ENCODE measurements at places on chromosomes 2 and 18. TPM values are rescaled to one million over a fixed set of nuclear protein-coding genes. Genes with fewer than 3 reads are reported as not detected.

The MYOM1 gene
- 0.98 TPM for total RNA-seq

The ABCB11 gene
- total RNA-seq: not detected

The CRYGC gene
- total RNA-seq: not detected

The CNGA3 gene
- total RNA-seq: not detected

The SERPINB4 gene
- not detected for total RNA-seq

The MYO7B gene
- total RNA-seq: not detected

The UGT1A10 gene
- total RNA-seq: not detected

The SPIRE1 gene
- 12.0 TPM for total RNA-seq

The LYG2 gene
- total RNA-seq: not detected

The CDH2 gene
- total RNA-seq: 1.4 TPM

The CTAGE1 gene
- total RNA-seq: not detected

DNA sequence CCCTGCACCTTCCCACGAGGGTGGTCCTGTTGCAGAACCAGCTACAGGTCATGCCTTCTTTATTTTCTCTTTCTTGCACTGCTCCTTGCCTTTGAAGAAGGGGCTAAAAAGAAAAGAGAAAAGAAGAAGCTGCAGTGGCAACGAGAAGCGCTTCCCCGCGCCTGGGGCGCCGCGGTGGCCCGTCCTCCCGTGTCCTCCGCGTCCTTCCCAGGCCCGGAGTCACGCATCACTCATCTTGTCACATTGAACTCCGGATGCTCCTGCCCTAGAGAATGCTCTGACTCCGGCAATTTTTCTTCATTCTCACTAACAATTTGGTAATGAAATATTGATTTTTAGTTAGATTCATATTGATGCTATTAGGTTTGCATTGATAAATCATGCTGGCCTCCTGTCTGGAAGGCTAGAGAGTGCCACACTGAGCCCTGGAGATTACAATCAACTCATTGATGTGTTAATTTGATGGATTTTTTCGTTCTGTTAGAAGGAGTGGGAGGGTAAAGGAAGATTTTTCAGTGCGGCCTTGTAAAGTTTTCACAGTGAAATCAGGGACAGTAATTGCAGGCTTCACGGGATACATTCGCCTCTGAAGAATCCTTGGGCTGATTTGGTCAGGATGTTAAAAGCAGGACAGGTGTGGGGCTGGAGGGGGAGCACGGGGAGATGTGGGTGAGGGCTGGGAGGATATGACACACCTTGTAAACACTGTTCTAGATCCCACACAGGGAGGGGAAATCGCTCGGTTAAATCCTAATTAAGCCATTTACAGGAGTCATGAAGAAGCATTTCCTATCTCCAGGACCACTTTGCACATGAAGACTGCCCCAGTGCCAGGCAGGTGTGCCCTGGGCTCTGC, 349.3 kb downstream of the ZNF516 start:
- H3K27me3 ChIP-seq: peaks cover under 1% of the 10 kb centered on the region
- H3K4me3 ChIP-seq: no peak overlapping the region
- no peaks in the 10 kb centered on the region for H3K4me1 ChIP-seq

- no peaks in the 10 kb centered on the region for H3K27me3 ChIP-seq
- no peaks in the 10 kb centered on the region for H3K36me3 ChIP-seq
- no peak overlapping the region for H3K27ac ChIP-seq
- H3K4me1 ChIP-seq: no peaks in the 10 kb centered on the region
Measured at GRCh38 chr2:128610496-128610895, 291.8 kb upstream of the HS6ST1 start.

- peaks cover 3% of the 10 kb centered on the region for H3K36me3 ChIP-seq
- H3K4me3 ChIP-seq: no peak overlapping the region
- no peaks in the 10 kb centered on the region for H3K4me1 ChIP-seq
Measured at GRCh38 chr18:29147944-29148343, 971.0 kb upstream of the CDH2 start.

- no peak overlapping the region for H3K27ac ChIP-seq
- H3K27me3 ChIP-seq: peaks cover 7% of the 10 kb centered on the region
- peak overlapping the region; percentile 26 for H3K4me3 ChIP-seq
- peaks cover 8% of the 10 kb centered on the region for H3K36me3 ChIP-seq
- no peak for DNase-seq
Measured at GRCh38 chr2:169736902-169737301, 3.3 kb downstream of the KLHL23 start.

- H3K4me3 ChIP-seq: peak overlapping the region; percentile 76
- no peak for DNase-seq
- no peaks in the 10 kb centered on the region for H3K36me3 ChIP-seq
- peaks cover 8% of the 10 kb centered on the region for H3K27me3 ChIP-seq
- no peak overlapping the region for H3K27ac ChIP-seq
- H3K4me1 ChIP-seq: peaks cover 19% of the 10 kb centered on the region
Measured at GRCh38 chr2:25674077-25674362, 643 bp upstream of the DTNB start.

DNA sequence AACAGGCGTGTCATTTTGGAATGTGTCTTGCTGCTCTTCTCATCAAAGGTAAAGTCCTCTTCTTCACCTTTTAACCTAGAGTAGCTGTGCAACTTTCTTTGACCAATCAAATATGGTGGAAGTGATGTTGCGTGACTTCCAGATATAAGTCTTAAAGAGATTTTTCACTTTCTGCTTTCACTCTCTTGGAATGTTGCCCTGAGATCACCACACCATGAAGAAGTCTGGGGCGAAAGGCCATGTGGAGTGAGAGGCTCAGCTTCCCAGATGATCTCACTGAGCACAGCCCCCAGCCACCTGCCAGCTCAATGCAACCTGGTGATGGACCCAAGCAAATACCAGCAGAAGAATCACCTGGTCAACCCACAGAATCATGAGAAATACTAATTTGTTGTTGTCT, 7.1 kb upstream of the GALNT3 start:
- H3K36me3 ChIP-seq: peaks cover 22% of the 10 kb centered on the region
- peaks cover 15% of the 10 kb centered on the region for H3K4me1 ChIP-seq
- DNase-seq: no peak
- no peak overlapping the region for H3K4me3 ChIP-seq

GRCh38 chr18:11989174-11989573, 7.9 kb downstream of the IMPA2 start:
- no peak overlapping the region for H3K4me3 ChIP-seq
- H3K36me3 ChIP-seq: no peaks in the 10 kb centered on the region
- H3K27ac ChIP-seq: no peak overlapping the region
- DNase-seq: no peak
- H3K4me1 ChIP-seq: peaks cover 7% of the 10 kb centered on the region

- H3K4me3 ChIP-seq: no peak overlapping the region
- no peaks in the 10 kb centered on the region for H3K36me3 ChIP-seq
- H3K27me3 ChIP-seq: no peaks in the 10 kb centered on the region
Measured at GRCh38 chr18:9418047-9418690, 57.1 kb upstream of the RALBP1 start.

- H3K4me1 ChIP-seq: peaks cover 14% of the 10 kb centered on the region
- H3K27ac ChIP-seq: no peak overlapping the region
- H3K36me3 ChIP-seq: peaks cover 9% of the 10 kb centered on the region
- peaks cover 9% of the 10 kb centered on the region for H3K27me3 ChIP-seq
- no peak for DNase-seq
- H3K4me3 ChIP-seq: no peak overlapping the region
Measured at GRCh38 chr2:196635156-196635555, 4.4 kb upstream of the CCDC150 start.

GRCh38 chr2:102100371-102101096, 42.0 kb upstream of the IL1R1 start:
- H3K4me1 ChIP-seq: peaks cover 26% of the 10 kb centered on the region
- peak overlapping the region; percentile 16 for H3K27ac ChIP-seq
- H3K4me3 ChIP-seq: peak overlapping the region; percentile 43

- DNase-seq: no peak
- no peaks in the 10 kb centered on the region for H3K36me3 ChIP-seq
- no peak overlapping the region for H3K4me3 ChIP-seq
- H3K4me1 ChIP-seq: no peaks in the 10 kb centered on the region
- no peak overlapping the region for H3K27ac ChIP-seq
Measured at GRCh38 chr2:134855709-134856108, 17.3 kb downstream of the ACMSD start.

DNA sequence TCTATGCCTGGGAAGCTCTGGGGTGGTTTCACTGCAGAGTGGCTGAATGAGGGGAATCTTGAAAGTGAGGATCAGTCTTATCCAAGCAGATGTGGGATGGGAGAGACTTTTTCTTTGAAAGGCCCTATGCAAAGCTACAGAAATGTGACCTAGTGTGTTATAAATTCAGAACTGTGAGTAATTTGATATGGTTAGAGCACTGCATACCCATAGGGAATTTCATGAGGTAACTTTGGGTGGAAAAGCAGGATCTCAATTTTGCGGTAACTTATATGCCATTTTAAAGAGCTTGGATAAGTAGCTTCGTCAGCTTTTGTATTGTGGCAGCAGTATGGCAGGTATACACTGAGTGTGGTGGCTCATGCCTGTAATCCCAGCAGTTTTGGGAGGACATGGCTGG, 40.9 kb downstream of the GULP1 start:
- no peak for DNase-seq
- H3K4me3 ChIP-seq: no peak overlapping the region
- H3K27me3 ChIP-seq: no peaks in the 10 kb centered on the region
- H3K27ac ChIP-seq: no peak overlapping the region

DNA sequence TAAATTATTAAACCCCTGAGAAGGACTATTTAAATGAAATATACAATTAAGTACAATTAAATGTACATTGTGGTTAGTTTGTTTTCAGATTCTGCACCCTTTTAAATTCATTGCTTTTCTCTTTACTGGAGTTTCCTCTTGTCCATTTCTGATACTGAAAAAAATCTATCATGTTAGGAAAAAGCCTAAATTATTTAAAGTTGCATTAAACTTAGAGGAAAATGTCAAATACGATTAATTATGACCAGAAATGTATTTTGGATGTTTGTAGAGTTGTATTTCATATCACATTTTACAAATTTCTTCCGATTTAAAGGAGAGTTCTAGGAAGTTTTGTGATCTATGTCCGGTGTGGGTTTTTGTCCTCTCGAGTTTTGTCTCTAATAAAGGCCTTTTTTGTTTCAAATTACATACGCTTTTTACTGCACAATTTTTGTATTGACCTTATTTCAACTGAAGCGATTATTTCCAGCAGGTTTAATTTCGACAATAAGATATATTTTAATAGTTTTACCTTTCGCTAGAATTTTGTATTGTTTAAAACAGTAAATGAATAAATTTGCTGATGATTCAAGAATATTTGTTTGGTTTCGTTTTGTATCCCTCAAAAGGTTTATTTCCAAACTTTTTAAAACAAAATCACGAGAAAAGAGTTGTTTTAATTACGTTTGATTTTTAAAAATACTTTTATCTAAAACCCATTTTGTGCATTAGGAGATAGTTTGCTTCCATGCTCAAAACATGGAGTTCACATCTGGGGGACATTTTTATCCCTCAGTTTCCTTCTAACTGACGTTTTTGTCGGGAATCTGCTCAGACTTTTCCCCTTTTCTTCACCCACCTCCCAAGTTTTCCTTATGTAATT, 3.3 kb upstream of the SATB2 start:
- H3K4me3 ChIP-seq: no peak overlapping the region
- no peak for DNase-seq
- H3K27ac ChIP-seq: no peak overlapping the region
- H3K36me3 ChIP-seq: peaks cover 6% of the 10 kb centered on the region
- H3K27me3 ChIP-seq: peaks cover 30% of the 10 kb centered on the region

DNA sequence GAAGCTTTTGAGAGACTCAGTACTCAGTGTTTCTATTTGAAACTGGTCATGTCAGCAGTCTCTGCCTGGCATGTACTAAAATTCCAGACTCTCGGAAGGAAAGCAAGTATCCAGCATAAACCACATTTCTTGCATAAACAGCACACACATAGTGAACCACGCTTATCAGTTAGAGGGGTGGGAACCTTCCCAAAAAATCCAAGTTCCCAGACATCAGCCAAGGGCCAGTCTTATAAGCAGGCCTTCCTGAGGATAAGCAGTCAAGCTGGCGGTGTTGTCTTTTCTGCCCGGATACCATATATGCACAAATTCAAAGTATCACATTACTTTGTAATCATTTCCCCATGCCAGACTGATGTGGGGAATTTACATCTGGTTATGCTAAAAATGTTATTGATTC, 73.6 kb downstream of the ST6GAL2 start:
- H3K4me1 ChIP-seq: no peaks in the 10 kb centered on the region
- H3K36me3 ChIP-seq: no peaks in the 10 kb centered on the region
- H3K27me3 ChIP-seq: no peaks in the 10 kb centered on the region

GRCh38 chr18:53025247-53025646, 685.2 kb downstream of the DCC start:
- H3K27me3 ChIP-seq: no peaks in the 10 kb centered on the region
- H3K36me3 ChIP-seq: no peaks in the 10 kb centered on the region
- H3K4me1 ChIP-seq: no peaks in the 10 kb centered on the region
- no peak overlapping the region for H3K4me3 ChIP-seq
- DNase-seq: no peak

DNA sequence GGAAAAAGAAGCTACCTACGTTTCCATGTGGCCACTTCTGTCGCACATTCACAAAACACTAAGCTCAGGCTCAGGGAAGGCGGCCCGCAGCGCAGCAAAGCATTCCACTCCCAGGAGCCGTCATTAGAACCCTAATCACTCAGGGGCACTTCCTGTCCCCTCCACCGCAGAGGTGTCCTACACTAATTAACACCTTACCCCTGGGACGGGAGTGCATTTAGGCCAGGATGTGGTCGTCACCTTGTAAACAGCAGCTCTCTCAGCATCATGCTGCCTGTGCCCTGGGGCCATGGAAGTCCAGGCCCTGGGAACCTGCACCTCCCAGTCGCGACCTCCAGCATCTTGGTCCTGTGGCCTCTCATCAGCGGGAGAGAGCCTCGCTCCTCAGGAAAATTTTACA, 359.8 kb upstream of the SALL3 start:
- DNase-seq: no peak
- H3K4me3 ChIP-seq: no peak overlapping the region
- no peaks in the 10 kb centered on the region for H3K4me1 ChIP-seq
- H3K36me3 ChIP-seq: peaks cover 14% of the 10 kb centered on the region
- no peak overlapping the region for H3K27ac ChIP-seq
- peaks cover 13% of the 10 kb centered on the region for H3K27me3 ChIP-seq

GRCh38 chr2:223418131-223418530, 184.0 kb downstream of the SCG2 start:
- no peak overlapping the region for H3K27ac ChIP-seq
- no peaks in the 10 kb centered on the region for H3K4me1 ChIP-seq
- no peak overlapping the region for H3K4me3 ChIP-seq
- peaks cover 6% of the 10 kb centered on the region for H3K27me3 ChIP-seq

DNA sequence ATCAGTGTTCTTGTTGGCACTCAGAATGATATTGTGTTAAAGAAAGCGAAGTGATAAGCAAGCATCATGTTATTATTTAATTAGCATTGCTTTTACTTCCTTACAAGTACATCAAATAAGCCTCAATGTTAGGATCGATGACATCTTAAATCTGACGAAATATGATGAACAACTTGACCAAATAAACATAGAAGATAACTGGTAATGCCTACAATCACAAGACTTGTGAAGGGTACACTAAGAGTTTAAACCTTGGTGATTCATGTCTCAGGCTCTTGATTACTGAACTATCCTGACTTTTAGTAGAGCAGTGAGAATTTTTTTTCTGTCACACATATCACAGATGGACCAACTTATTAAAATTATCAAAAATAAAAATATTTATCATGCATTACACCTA, 500.8 kb upstream of the ZEB2 start:
- no peak overlapping the region for H3K27ac ChIP-seq
- no peak overlapping the region for H3K4me3 ChIP-seq

- no peak for DNase-seq
- no peak overlapping the region for H3K27ac ChIP-seq
- no peak overlapping the region for H3K4me3 ChIP-seq
- no peaks in the 10 kb centered on the region for H3K36me3 ChIP-seq
Measured at GRCh38 chr2:199302851-199303250, 154.9 kb downstream of the SATB2 start.

- no peak overlapping the region for H3K4me3 ChIP-seq
- no peaks in the 10 kb centered on the region for H3K27me3 ChIP-seq
- H3K27ac ChIP-seq: no peak overlapping the region
- no peaks in the 10 kb centered on the region for H3K36me3 ChIP-seq
- no peak for DNase-seq
Measured at GRCh38 chr2:233033672-233034071, 1.2 kb downstream of the NEU2 start.
